Progenitor cell of endocrine pancreas (in vitro differentiated cells): ENCODE measurements at places on chromosomes 3 and 15.

DNA sequence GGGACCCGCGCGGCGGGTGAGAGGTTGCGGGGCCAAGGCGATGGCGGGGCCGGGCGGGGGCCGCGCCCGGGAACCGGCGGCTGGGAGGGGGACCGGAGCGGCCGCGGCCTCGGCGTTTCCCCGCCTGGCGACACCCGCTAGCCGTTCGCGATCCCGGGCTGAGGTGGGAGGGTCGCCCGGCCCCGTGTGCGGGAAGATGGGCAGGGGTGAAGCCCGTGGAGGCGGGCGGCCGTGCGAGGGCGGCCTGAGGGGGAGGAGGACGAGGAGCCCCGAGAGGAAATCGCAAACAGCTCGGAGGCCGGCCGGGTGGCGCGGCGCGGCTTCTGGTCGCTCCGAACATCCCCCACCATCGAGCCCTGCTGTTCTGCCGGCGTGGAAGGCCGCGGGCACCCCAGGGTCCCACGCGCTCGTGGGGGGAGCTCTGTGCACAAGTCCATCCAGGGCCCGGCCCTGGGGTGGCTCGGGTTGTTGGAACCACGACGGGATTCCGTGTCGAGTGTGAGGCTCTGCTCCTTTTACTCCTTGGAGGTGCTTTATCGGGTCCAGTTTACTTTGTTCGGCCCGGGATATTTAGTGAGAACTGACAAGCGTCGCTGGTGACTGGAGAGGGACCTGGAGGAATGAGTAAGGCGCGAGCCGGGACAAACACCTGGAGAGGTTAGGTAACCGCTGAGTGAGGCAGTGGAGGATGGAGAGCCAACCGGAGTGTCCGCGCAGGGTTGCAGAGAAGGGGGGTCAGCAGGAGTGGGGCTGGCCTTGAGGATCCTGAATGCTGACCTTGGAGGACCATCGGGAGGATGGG lies 728 bp downstream of the CRTC3 start:
- DNase-seq = peak; percentile 29

DNA sequence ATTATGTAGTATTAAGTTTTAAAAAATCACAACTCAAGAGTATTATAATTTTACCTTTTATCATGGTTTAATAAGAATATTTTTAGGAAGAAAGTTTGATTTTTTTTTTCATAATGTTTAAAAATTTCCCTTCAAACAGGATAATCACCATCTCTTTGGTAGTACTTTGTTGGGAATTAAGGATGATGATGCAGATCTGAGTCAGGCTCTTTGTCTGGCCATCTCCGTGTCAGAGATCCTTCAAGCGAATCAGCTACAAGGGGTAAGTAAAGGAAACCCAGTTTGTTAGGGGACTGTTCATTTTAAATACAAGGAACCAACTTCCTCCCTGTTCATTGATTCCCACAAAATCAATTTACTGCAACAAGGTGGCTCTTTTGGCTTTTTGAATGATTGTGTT lies 36.8 kb upstream of the NIT2 start:
- no peak for DNase-seq

- DNase-seq = no peak
Measured at GRCh38 chr15:99613887-99614647, 48.3 kb downstream of the MEF2A start.

GRCh38 chr3:193816656-193817311 lies 223.8 kb downstream of the OPA1 start:
- no peak for DNase-seq
